ENCODE measurements at places on chromosomes 1 and 21.

DNA sequence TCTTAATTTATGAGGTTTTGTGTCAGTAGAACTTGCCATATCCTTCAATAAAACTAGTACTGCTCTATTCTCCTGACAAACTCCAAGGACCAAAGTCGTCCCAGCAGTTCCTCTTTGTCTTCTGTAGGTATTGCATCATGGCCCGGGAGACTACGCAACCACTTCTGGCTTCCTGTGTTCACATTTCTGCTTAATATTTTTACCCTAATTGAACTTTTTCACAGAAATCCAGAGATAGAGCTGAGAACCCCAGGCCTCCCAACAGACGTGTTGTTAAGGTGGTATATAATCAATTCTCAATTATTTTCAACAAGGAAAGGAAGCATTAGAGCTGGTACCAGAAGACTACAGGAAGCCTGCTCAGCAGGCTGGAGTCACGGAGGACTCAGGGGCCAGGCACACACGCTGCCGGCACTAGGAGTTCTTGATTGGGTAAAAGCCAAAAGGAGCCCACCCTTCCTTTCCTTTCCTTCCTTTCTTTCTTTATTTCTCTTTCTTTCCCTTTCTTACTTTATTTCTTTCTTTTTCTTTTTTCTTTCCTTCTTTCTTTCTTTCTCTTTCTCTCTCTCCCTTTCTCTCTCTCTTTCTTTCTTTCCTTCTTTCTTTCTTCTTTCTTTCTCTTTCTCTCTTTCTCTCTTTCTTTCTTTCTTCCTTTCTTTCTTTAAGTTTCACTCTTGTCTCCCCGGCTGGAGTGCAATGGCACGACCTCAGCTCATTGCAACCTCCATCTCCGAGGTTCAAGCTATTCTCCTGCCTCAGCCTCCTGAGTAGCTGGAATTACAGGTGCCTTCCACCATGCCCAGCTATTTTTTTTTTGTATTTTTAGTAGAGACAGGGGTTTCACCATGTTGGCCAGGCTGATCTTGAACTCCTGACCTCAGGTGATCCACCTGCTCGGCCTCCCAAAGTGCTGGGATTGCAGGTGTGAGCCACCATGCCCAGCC lies 173.7 kb downstream of the ZBTB18 start:
- no peak for DNase-seq

- peak; percentile 81 for DNase-seq
These were observed 1.2 kb downstream of the S100A10 start for GRCh38 chr1:151992303-151993083.

- DNase-seq, result no peak
These were observed 11.8 kb upstream of the ARHGEF2 start for GRCh38 chr1:155990005-155990739.

DNA sequence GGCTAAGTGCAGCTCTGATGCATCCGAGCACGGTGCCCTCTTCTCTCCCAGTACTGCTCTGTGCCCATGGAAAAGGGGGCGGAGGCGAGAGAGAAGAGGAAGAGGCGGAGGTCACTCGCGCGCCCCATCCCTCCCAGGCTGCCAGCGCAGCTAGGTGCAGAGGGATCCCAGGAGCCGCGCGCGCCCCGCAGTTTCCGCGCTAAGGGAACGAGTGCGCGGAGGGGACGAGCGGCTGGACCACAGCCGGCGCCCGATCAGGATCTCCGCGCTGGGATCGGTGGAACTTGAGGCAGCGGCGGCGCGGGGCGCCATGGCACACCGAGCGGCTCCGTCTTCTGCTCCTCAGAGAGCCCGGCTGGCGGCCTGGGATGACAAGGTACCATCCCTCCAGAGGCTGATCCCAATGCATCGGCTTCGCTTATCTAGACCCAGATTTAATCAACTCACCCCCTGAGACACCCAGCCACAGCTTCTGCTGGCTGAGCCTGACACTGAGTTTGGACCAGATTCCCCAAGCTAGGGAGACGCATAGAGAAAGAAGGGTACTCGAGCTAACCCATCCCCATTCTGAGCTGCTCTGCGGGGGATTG lies at the start of gene PTGFR:
PTGFR (plus strand) TSS at position 114 of the 590 bp plus-strand sequence. CDS start 1,770 bp downstream, outside the sequence.
- DNase-seq, result peak; percentile 79

- no peak for DNase-seq
These were observed 43.9 kb downstream of the NAV1 start for GRCh38 chr1:201582705-201583442.

GRCh38 chr1:159054427-159054826 lies 22.1 kb downstream of the AIM2 start:
- no peak for DNase-seq

DNA sequence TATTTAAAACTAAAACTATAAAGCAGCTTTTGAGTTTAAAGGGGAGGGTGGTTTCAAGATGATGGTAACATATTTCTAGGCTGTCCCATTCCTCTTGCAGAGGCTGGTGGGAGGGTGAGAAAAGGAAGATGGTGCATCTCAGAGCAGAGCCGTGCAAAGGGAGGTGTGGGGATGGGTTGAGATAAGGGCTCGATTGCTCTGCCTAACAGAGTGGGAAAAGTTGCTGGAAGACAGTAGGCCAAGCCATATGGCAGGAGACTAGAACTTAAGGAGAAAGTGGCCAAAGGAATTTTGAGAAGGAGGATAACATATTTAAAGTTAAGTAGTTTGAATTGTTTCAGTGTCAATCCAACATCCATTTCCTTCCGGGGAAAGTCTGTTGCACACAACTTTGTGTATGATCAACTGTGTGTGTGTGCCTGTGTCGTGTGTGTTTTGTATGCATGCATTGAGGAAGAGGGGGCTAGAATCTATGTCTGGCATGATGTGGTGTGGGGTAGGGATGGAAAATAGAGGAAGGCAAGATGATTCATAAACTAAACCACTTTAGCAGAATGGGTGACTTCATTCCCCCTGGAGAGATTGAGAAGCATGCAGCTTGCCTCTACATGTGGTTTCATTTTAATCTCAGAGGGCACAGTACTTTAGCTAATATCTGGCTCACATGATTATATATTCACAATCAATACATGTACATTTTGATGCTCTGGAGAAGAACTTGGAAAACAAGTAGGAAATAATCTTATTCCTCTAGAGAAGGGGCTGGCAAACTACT lies 145.0 kb upstream of the DNAH14 start:
- DNase-seq, result no peak

- DNase-seq, result peak; percentile 87
These were observed 9.5 kb upstream of the B3GALNT2 start for GRCh38 chr1:235513495-235514366.

- DNase-seq, result peak; percentile 59
These were observed 579 bp upstream of the SLC19A1 start for GRCh38 chr21:45542667-45543370.

DNA sequence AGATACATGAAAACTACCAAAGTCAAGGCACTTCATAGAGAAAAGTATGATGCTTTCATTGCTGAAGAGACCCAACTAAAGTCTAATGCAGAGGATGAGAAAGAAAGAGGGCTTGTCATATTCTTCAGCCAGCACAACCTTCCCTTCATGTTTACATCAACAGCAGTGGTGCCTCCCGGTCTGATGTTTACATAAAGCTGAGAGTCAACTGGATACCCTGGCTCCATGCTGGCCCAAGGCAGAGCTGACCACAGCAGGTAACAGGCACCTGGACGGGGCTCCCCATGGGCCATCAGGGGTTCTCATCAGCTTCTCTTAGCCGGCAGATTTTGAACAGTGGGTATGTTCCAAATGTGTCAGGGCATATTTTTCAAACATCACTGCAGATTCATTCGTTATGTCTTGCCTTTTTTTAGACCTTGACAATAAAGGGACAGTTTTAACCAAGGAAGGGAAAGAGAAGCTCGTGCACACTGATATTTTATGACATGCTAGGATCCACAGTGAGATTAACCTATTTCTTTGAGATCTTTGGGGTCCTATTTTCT lies 117.1 kb downstream of the NRIP1 start:
- no peak for DNase-seq

GRCh38 chr21:15029077-15029476 lies 35.7 kb downstream of the NRIP1 start:
- no peak for DNase-seq

- no peak for DNase-seq
These were observed 67.6 kb upstream of the EDEM3 start for GRCh38 chr1:184822267-184822666.

- peak; percentile 55 for DNase-seq
These were observed at the start of gene CR1 for GRCh38 chr1:207495801-207496792. Gene CR1, plus strand, starts transcription at chr1:207496157. Its CDS starts 111 bp downstream, at chr1:207496268.

GRCh38 chr1:101154547-101154946 lies 82.3 kb upstream of the S1PR1 start:
- DNase-seq, result no peak

DNA sequence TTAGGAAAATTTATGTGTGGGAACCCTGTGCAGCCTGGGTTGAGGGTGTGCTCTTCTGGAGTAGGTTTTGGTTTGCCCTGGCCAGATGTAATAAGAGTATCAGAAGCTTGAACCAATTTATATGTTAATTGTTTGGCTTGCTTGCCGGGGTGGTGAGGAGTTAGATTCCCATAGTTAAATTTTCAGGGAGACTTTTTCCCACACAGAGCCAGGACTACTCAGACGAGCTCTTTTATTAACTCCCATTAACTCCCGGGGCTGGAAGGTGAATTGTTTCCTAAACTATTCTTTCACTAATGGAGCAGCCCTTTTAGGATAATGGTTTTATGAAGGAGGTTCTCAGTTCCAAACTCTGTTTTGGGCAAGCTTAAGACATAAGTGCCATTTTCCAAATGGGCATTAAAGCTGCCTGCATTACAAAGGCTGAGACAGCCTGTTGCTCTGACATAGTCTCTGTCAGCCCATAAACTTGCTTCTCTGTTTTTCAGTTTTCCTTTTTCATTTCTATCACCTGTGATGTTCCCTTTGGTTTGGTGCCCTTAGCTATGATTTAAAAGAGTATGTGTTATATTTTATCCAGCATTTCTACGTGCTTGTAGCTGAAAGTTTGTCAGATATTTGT lies 18.0 kb upstream of the RAB3GAP2 start:
- DNase-seq, result peak; percentile 49

- DNase-seq, result no peak
These were observed 17.3 kb downstream of the GBP1 start for GRCh38 chr1:89047734-89048133.

DNA sequence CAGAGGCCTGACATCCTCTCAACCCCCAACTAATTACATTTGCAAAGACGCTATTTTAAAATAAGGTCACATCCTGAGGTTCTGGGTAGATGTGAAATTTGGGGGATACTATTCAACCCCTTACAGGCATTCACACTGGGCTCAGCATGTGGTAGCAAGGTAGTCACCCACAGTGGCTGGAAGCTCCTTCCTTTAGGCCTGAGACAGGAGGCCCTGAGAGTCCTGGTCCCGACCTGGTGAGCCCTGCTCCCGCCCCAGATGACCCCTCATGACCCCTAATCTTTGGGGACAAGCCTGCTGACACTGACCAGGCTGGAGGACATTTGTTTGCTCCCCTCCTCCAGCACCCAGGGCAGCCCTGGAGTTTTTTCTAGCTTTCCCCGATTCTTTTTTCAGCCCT lies 225.9 kb downstream of the DYRK1A start:
- peak; percentile 36 for DNase-seq

DNA sequence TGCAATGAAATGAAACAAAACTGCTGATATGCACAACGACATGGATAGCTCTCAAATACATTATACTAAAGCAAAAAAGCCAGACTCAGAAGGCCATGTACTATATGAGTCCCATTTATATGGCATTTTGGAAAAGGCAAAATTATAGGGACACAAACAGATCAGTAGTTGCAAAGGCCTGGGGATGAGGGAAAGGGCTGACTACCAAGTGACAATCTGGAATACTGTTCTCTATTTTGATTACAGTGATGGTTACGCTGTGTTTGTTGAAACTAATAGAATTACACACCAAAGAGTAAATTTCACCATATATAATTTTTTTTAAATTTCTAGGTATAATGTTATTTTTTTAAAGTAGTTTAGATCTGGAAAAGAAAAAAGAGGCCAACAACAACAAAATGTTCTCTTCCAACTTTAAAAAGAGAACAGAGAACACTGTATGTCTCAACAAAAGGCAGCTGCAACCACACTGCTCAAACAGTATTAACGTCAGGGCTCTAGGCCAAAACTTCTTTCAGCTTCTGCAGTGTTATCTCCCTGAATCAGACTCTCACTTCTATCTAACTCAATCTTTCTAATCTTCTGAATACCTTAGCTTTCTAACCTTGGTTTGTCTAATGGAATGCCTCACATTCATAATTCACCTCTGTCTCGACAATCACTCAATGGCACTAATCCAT lies 75.8 kb downstream of the FOXJ3 start:
- no peak for DNase-seq

DNA sequence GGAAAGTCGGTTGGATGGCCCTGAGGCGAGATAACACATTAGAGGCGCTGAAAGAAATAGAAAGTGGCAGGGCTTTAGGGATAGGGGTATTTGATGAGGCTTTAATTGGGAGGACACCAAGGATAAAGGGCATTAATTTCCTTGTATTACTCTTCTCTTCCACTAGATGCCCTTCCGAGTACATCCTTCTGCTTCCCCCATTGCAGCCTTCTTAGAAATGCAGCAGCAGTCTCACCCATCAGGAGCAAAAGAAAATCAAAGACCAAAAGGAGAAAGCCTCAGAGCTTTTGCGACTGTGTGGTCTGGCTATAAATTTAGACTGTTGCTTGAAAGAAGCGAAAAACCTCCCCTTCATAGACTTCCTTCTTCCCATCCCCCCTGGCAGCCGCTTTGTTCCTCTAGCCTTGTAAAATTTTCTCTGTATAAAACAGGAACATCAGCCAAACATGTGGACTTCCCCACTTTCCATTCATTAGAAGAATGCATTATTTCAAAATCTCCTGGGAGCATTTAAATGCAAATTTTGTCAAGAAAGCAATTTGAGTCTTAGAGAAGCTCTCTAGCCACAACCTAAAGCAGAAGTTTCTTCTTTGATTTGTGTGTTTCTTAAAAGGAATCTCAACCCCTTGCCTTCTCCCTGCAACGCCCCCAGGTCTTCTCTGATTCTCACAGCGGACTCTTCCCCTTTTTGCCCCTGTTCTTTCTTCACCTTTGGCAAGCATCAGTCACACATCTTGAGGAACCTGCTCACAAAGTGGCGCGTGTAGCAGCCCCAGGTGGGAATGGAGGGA lies 76.6 kb downstream of the NDUFS5 start:
- DNase-seq, result peak; percentile 87

DNA sequence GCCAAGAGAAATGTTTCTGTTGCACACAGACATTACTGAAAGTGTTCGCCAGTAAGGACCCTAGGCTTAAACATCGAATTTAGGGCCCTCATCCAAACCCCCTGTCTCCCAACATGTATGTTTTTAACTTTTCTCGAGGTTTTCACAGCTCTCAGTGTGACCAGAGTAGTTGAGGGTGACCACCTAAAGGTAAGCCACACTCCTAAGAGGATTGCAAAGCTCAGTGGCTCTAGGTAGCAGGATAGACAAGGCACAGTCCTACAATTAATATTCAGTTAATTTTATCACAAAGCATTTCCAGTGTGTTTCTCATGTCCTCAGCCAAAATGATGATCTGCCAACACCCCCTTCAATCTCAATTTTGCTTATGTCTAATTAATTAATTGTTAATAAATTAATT lies 695 bp upstream of the ALG14 start:
- DNase-seq, result no peak

DNA sequence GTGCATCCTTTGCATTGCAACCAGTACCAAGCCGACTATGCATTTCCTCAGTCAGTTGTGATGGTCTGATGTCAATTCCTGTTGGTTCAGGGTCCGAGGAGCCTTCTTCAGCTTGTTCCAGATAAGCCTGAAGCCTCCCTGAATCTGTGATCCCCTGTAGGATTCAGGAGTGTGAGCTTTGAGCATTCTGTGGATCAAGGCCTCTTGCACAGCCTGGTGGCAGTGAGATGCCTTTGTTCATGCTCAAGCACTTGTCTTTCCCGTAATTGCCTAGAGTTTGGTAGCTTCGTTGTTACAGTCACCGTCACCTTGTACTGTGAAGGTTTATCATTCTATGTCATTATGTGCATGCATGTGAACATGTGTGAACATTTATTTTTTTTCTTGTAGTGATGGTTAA lies 103.5 kb downstream of the PBX1 start:
- DNase-seq, result peak; percentile 38

Data from GM23338 (cell line).